ENCODE measurements at places on chromosomes 6 and 20.

DNA sequence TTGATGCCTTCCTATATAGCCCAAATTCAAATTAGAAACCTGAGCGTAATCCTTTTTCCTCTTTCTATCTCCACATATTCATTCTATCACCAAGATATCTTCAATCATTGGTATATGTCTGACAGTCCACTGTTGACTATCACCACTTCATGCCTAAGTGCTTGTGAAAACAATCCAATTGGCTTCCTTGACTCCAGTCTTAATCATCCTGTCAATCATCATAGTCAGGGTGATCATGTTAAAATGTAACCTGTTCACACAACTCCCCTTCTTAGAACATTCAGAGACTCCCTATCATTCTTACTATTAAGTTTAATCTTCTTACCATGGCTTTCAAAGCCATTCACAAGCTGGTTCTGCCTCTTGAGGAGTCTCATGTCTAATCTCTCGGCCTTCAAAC lies 616.7 kb downstream of the PHF3 start:
- DNase-seq = no peak

GRCh38 chr20:9186396-9186795 lies 117.5 kb downstream of the PLCB4 start:
- no peak for DNase-seq

- no peak for DNase-seq
Measured at GRCh38 chr6:55568808-55569439, 10.1 kb downstream of the HMGCLL1 start.

DNA sequence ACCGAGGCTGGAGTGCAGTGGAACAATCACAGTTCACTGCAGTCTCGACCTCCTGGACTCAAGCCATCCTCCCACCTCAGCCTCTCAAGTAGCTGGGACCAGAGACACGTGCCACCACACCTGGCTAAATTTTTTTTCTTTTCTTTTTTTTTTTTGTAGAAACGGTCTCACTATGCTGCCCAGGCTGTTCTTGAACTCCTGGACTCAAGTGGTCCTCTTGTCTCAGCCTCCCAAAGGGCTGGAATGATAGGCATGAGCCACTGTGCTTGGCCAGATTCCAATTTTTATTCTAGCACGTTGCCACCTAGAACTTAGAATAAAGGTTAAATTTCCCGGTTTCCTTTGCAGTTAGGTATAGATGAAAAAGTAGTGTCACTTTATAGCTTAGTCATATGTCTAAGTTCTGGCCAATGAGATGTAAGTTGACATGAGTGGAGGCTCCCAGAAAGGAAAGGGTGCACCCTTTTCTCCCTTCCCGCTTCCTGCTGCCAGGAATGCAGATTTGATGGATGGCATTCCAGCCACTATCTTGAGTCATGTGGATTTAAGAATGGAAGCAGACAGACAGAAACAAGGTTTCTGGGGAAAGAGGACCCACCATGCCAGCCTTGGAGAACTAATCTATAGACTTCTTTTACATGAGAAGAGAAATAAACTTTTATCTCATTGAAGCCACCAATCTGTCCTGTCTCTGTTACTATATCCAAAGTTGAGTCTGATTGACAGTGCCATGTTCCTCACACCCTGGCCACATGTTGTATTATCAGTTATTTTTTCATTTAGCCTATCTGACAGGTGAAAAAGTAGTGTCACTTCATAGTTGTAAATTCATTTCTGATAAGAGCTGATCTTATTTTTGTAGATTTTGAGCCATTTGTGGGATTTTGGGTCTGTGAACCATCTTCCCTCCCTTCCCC lies 60.6 kb upstream of the NCOA3 start:
- DNase-seq = no peak

DNA sequence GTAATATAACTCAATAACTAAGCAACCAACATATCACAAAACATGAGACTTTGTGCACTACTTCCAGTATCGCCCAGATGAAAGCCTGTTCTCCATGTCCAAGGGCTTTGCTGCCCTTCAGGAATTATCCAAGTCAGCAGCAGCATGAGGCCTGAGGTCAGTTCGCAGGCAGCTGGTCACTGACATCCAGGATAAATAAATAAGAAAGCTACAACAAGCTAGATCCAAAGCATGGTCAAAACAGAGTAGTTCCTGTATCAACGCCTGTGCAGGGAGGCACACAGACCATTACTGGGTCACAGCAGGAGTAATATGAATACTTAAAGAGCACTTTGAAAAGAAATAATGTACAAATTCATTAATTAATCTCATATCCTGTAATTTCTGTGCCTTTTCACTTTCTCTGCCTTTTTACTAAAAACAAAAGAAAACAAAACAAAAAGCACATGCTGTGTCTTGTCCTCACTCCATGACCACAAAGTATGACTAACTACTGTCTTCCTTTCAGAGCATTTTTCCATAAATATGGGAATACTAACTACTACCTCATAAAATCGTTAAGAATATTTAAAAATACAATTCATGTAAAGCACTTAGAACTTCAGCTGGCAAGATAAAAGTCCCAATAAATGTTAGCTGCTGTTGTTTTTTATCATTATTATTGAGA lies 374.9 kb upstream of the IRAK1BP1 start:
- DNase-seq = no peak
